Uterus (tissue), 4 donors: ENCODE measurements at places on chromosomes 2 and 18. TPM values are rescaled to one million over a fixed set of nuclear protein-coding genes. Genes with fewer than 3 reads are reported as not detected.

DNA sequence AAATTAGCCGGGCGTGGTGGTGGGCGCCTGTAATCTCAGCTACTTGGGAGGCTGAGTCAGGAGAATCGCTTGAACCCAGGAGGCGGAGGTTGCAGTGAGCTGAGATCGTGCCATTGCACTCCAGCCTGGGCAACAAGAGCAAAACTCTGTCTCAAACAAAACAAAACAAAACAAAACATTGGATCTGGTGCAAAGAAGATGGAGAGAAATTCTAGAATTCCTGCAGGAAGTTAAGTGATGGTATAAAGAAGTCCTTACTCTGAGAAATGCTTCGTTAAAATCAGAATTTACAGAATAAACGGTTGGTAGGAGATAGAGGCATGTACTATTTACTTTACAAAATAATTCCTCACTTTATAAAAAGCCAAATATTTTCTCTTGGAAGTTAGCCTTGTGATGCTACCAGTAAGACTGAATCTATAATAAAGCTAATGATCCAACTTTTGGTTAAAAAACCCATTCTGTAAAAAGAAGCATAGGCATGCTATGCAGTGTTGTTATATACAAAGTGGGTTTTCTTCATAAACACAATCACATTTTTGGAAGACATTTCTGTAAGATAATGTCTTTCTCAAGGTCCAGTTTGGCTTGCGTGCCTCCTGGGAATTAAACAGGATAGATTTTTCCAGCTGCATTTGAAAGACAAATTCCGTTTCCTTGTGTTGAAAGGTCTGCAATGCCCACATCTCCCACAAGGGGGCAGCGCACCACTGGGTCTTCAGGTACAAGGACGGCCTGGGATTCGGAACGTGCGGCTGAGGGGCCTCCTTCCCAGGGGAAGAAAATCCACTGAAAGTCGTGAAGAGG, 35.6 kb upstream of the PNO1 start:
- no peaks in the 10 kb centered on the region for H3K4me1 ChIP-seq
- no peaks in the 10 kb centered on the region for H3K36me3 ChIP-seq
- no peaks in the 10 kb centered on the region for H3K27me3 ChIP-seq

- no peaks in the 10 kb centered on the region for H3K27me3 ChIP-seq
- H3K4me1 ChIP-seq: no peaks in the 10 kb centered on the region
- no peak overlapping the region for H3K4me3 ChIP-seq
- DNase-seq: no peak
Observed at GRCh38 chr2:238121511-238122286, 16.8 kb upstream of the KLHL30 start.

GRCh38 chr2:52874466-52875106, 893.0 kb upstream of the CHAC2 start:
- no peaks in the 10 kb centered on the region for H3K27me3 ChIP-seq
- no peaks in the 10 kb centered on the region for H3K4me1 ChIP-seq
- H3K36me3 ChIP-seq: no peaks in the 10 kb centered on the region
- H3K27ac ChIP-seq: no peak overlapping the region

AQP12B gene
- total RNA-seq: not detected

FAM210A gene
- total RNA-seq: 31.5 TPM
